MM.1S (cell line): ENCODE measurements at places on chromosomes 2 and 18.

DNA sequence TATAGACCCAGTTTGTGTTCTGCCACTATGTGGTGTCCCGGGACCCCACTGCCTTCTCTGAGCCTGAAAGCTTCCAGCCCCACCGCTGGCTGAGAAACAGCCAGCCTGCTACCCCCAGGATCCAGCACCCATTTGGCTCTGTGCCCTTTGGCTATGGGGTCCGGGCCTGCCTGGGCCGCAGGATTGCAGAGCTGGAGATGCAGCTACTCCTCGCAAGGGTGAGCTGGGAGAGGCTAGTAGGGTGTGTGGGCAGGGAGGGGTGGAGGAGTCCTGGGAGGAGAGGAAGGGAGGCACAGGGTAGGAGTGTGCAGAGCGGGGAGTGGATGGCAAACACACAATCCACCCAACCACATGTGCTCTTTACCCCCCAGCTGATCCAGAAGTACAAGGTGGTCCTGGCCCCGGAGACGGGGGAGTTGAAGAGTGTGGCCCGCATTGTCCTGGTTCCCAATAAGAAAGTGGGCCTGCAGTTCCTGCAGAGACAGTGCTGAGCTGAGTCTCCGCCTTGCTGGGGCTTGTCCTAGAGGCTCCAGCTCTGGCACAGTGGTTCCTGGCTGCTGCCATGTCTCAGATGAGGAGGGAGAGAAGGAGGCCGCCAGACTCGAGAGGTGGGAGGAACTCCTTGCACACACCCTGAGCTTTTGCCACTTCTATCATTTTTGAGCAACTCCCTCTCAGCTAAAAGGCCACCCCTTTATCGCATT, 16.9 kb downstream of the PRKAG3 start:
- no peak for DNase-seq

DNA sequence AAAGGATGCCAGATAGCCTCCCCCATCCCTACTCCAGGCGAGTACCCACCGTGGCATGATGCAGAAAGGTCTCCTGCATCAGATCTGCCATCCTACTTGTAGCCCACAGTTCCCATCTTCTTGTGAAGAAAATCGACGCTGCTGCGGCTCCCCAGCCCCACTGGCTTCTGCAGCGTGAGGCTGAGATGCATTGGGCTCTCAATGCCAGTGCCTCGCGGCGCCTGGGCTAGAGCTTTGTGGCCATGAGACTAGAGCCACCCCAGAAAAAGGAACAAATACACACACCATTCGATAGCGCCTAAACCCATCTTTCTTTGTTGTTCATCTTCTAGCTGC, 2.8 kb downstream of the NOL4 start:
- peak; percentile 38 for DNase-seq

DNA sequence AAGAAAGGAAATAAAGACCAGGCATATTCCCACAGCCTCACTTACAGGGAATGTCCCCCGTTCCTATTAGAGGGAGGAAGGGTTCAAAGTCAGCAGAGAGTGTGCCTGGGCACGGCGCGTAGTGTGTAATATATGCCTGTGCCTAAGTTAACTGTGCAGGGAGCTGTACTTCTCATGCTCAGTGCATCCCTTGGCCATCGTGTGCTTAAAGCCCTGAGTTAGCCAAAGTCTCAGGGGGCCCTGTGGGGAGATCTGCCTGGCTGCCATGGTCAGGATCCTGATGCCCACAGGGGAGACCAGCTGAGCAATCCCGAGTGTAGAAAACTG, 48.4 kb downstream of the TEX51 start:
- no peak for DNase-seq

DNA sequence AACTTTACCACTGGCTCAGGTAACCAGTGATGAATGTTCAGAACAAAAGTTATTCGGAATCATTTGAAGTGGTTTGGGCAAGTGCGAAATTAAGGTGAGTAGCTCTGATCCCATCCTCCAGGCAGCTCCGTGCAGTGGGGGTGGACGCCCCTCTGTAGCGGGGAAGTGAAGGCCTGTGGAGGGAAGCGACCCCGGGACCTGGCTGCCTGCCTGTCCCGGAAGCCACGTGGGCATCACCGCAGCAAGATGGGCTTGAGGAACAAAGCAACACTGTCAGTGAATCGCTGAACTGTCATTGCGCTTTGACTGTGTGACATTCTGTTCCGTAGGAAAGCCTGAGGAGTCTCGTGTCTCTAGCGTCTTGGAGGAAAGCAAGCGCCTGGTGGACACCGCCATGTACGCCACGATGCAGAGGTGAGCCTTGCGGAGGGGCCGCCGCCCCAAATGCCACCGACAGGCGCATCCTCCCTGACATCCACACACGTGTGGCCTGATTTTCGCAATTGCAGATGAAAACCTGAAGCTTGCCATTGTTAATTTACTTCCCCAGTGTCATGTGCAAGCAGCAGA, 9.5 kb downstream of the TPO start:
- DNase-seq, result no peak

DNA sequence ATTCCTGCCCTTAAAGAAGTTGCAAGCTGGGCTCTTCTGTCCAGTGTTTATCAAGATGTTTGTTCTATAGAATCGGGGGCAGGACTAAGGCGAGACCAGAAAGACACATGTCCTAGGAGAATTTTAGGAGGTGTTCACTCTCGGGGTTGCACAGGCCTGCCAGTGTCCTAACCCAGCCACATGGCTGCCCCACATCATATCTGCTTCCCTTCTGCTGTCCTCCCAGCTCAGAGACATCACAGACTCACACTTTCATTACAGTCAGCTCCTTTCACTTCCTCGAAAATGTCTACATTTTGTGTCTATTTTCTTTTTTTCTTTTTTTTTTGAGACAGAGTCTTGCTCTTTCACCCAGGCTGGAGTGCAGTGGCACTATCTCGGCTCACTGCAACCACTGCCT, 10.7 kb upstream of the MRO start:
- peak; percentile 24 for DNase-seq

DNA sequence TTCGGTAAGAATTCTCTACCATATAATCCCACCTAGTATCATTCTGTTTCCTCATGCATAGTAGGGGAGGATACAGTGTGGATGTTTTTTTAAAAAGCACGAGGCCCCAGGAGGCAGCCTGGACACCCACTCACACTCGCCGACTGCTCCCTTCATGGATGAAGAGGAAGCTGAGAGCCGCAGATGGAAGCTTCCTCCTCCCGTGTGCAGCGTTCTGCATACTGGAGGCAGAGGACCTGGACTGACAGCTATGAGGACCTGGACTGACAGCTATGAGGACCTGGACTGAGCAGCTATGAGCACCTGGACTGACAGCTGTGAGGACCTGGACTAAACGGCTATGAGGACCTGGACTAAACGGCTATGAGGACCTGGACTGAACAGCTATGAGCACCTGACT, 234.4 kb downstream of the NDUFA10 start:
- DNase-seq, result no peak

GRCh38 chr2:20501974-20502373, 55.1 kb downstream of the RHOB start:
- DNase-seq, result no peak

GRCh38 chr2:204720874-204721273, 175.6 kb downstream of the PARD3B start:
- DNase-seq, result no peak

- no peak for DNase-seq
These were observed 208.2 kb upstream of the ARL4C start for GRCh38 chr2:234705108-234705507.
